ENCODE measurements at places on chromosomes 7 and 10. TPM values are rescaled to one million over a fixed set of nuclear protein-coding genes. Genes with fewer than 3 reads are reported as not detected.

The EEPD1 gene
- 8.5 TPM for total RNA-seq

The CFAP43 gene
- total RNA-seq, result 1.7 TPM

The EMX2 gene
- total RNA-seq, result 23.5 TPM

The TMEM26 gene
- 2.9 TPM for total RNA-seq

The GPR158 gene
- total RNA-seq, result 0.28 TPM

The CLEC5A gene
- 0.64 TPM for total RNA-seq

The FAM241B gene
- 2.5 TPM for total RNA-seq

The INSYN2A gene
- 0.12 TPM for total RNA-seq

The ARHGEF5 gene
- 10.4 TPM for total RNA-seq

The HGF gene
- 4.6 TPM for total RNA-seq

DNA sequence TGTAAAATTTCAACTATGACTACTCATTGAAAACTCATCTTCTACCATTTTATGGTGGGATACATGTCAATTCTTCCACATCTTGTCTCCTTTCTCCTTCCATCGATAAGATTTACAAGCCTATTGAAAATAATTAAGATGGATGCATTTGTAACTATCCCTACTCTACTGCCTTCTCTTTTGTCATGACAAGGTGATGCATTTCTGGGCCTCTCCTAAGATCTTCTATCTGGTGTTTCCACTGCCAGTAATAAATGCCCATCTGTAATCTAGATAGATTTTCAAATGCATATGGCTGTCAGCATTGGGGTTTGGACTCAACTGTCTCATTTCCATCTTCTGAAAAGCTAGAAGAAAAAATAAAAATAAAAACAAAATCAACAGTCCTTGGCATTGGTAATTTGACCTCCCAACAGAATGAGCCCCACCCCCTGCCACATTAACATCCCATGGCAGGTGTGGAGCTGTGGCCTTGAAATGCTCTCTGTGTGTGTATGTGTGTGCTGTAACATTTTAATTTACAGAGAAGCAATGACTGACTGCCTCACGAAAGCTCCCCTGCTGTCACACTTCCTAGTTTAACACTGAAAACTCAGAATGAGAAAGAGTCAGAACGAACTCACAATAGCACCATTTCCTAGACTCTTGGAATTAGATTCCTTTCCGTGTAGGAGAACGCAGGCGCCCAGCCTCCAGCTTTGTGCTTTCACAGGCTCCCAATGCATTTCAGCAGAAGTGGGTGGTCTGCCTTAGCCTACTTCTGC is 74.2 kb downstream of the RHOBTB1 start:
- no peak for DNase-seq

DNA sequence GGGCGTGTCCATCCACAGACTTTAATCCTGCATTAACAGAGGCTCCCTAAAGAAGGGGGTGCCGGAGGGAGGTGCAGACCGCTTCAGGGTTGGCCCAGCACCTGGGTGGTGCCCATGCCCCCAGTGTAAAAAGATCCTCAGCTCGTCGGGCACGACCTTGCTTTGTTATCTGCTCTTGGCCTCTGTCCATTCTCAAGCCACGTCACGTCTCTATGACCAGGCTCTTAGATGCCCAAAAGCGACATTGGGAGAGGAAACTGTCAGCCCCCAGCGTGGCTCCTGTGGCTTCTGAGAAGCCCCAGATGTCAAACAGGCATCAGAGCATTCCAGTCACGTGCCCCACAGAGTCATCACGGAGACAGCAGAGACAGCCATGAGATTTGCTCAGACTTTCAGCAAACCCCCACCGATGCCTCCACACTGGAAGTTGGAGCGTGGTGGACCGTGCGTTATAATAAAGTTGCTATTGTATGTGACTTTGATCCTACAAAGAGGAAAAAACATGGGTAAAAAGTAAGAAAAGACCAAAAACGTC is 55.5 kb downstream of the PTPRN2 start:
- no peak for DNase-seq

DNA sequence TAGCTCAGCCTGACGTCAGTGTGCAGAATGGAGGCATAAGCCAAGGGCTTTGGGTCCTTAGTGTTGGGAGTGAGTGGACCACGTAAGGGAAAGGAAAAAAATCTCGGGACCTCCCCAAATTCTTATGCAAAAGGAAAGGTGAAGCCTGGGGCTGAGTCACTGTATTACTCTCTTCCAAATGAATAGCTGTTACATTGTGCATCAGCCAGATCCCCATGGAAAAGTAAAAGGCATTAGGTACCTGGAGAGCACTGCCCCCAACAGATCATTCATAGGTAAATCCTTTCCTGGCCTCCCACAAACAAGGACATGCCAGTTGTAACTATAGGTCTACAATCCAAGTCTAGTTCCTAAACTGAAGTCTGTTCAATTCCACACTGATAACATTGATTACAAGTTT is 170.5 kb downstream of the C1GALT1 start:
- DNase-seq, result no peak

GRCh38 chr10:59373071-59373470 is 10.7 kb upstream of the FAM13C start:
- no peak for DNase-seq

DNA sequence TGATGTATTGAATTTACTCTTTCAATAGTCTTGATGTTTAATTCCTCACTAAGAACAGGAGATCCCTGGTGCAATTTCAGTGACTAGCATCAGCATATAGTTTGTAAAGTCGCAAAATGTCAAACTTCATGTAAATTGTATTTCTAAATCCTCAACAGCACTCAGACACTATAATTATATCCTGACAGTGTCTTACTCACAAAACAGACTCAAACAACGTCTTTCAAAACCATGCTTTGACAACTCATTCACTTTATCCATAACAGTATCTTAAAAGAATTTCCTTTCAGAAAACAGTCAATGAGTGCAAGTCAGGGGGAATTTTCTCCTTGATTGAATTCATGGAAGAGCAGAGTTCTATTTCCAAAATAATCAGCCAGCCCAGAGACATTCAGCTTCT is 20.8 kb downstream of the BAMBI start:
- no peak for DNase-seq

DNA sequence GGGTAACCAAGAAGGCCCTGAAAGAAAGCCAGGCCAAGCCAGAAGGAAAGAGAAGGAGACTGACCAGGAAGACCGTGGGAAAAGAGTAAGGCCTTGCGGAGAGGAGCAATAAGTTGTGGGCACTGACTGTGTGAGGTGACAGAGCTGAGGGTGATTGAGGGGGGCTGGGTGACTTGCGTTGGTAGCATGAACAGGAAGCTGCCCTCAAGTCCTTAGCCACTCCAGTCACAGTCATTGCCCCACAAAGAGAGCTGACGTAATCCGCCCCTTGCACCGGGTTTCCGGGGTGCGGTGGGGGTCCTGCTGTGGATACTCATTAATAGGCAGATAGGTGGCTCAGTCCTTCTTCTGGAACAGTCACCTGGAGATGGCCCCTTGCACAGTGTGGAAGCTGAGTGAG is 16.1 kb upstream of the DMBT1 start:
- DNase-seq, result no peak

- no peak for DNase-seq
Measured at GRCh38 chr7:90727412-90727811, 131.3 kb downstream of the CDK14 start.

DNA sequence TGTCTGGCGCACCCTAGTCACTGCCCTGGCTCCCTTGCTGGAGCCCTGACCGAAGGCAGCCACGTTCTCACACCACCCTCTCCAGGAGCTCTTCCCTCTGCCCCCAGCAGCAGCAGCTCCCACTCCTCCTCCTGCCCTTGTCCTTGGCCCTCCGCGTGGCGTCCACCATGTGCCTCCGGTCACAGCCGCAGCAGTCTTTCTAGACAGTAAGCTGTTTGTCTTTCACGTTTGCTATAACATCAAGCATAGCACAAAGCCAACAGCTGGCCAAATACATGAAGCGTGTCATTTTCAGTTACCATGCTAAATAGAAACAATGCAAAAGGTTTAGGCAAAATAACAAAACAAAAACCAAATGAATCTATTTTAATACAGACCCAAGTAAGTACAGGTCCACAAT is 3.3 kb downstream of the PITRM1 start:
- no peak for DNase-seq

DNA sequence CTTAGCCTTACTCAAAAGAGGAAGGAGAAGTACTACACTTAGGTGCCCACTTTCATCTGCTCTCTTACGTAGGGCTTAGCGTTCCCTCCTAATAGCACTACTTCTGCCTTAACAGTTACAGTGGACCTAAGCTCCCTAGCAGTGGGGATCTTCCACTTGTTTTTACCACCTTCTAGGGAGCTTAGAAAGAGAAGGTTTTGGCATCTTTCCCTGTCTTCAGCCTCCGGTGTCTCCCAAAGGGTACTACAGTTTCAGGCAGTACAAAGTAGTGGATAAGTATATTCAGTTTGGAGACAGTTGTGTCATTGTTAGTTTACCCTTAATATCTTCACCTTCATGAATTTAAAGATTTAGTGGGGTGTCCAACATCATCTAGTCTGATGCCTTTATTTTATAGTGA is 14.6 kb downstream of the CHRM2 start:
- no peak for DNase-seq

DNA sequence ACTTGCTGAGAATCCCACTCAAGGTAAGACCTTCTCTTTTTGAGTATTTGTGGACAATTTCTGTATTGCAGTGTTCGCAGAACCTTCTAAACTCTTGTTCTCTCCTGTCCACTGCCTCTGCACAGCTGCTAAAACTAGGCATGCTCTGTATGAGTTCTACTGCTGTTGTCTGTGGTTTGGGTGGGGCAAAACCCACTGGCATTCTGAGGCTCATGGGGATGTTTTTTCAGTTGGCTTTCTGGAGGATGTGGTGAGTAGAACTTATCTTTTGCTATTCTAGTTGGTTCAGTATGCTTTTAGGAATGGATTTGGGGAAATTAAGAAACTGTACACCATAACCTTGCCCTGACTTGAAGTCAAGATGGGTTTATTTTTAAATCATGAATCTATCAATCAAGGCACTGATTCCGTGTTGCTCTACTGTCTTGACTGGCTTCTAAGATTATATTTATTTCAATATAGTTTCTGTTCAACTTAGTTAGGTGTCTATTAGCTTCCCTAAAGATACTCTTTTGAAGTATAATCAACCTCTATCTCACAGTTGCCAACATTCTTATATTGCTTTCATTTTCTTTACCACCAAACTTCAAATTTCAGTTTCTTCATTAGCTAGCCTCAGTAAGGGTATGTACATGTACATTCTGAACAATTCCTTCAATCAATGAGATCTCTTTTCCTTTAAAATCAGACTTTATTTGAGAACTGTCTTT is 25.0 kb upstream of the C1GALT1 start:
- DNase-seq, result no peak

DNA sequence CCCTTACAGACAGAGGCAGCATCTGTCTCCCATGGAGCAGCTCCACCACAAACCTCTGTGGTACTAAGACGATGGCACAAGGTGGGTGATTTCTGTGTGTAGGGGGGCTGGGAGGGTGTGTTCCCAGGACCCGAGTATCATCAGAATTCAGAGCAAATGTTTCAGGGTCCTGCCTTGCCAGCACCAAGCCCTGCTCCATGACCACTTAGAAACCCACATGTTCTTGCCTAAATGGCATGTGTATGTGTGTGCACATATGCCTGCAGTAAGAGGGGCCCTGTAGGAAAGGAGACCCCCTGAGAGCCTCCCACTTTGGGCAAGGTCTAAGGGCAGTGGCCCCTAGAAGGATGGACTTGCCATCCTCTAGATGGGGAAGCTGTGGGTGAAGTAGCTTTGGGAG is 17.1 kb upstream of the MGMT start:
- no peak for DNase-seq

- DNase-seq, result no peak
Measured at GRCh38 chr10:97689559-97690020, 2.5 kb upstream of the AVPI1 start.

DNA sequence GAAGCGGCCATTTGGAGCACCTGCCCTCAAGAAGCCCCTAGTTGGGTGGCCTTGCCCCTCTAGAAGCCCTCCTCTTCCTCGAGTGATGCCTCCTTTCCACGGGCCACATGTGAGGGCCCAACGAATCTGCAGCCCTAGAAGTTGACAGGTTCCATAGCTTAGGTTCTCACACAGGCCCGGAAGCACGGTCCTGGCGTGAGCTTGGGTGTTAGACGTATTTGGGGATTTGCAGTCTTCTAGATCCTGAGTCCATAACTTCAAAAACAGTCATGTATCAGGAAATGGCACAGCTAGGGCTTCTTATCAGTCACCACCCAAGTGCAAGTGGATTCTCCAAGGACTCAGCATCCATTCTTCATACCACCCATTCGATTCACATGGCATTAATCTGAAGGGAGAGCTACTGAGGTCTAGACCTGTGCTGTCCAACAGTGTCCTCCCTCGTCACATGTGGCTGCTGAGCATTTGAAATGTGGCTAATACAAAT is 477 bp upstream of the FBXW4 start:
- DNase-seq, result no peak

GRCh38 chr7:23336799-23337283 is 37.7 kb downstream of the MALSU1 start:
- DNase-seq, result no peak

- no peak for DNase-seq
Measured at GRCh38 chr7:80182630-80183276, 48.1 kb downstream of the GNAI1 start.

GRCh38 chr7:159148430-159149395 is 4.0 kb upstream of the VIPR2 start:
- DNase-seq, result no peak

DNA sequence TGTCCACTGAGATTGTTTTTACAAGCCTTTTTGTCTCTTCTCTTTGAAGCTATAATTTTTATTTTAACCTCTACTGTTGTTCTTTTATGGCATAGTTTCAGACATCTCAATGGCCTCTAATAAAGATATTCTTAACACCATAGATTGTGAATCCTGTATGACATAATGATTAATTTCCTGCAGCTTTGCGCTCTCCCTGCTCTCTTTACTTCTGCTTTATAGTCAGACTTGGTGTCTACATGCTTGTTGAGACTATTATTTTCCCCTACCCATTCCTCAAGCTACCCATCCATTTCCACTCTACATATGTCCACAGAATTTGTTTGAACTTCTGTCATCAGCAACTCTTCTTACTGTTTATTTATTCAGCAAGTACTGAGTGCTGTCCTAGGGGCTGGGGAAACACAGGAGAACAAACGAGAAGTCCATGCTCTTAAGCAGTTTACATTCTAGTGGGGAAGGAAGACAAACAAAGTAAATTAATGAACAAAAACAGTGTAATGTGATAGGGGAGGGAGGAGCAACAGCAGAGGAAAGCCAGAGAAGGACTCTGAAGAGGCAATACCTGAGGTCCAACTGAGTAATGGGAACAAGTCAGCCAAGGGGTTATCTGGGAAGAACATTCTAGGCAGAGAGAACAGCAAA is 110.1 kb downstream of the CDK14 start:
- DNase-seq, result no peak

DNA sequence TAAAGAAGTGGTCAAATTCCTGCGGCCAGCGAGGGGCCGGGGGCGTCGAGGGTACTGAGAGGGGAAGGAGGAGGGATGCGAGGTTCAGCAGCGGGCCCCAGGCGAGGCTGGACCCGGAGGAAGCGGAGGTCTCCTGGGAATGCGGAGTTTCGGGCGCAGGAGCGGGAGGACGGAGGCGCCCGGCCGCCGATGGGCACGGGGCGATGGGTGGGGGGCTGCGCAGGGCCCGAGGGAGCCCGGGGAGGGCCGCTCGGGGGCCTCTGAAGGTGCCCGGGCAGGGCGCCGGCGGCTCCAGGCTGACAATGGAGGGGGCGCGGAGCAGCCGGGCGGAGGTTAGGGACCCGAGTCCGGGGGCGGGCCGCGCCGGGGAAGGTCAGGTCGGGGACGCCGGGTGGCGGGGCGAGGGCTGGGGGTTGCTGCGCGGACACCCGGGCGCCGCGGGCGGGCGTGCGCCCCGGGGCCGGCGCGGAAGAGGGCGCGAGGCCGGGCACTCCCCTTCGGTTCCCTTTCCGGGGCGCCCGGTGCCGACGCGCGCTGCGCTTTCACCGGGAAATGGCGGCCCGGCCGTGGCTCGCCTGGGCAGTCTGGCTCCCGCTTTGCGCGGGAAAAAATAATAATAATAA is 683 bp downstream of the MACROH2A2 start:
- peak; percentile 50 for DNase-seq
